ENCODE measurements at places on chromosomes 6 and 20.

GRCh38 chr6:160028487-160029275 lies 59.8 kb downstream of the IGF2R start:
- no peak for DNase-seq

DNA sequence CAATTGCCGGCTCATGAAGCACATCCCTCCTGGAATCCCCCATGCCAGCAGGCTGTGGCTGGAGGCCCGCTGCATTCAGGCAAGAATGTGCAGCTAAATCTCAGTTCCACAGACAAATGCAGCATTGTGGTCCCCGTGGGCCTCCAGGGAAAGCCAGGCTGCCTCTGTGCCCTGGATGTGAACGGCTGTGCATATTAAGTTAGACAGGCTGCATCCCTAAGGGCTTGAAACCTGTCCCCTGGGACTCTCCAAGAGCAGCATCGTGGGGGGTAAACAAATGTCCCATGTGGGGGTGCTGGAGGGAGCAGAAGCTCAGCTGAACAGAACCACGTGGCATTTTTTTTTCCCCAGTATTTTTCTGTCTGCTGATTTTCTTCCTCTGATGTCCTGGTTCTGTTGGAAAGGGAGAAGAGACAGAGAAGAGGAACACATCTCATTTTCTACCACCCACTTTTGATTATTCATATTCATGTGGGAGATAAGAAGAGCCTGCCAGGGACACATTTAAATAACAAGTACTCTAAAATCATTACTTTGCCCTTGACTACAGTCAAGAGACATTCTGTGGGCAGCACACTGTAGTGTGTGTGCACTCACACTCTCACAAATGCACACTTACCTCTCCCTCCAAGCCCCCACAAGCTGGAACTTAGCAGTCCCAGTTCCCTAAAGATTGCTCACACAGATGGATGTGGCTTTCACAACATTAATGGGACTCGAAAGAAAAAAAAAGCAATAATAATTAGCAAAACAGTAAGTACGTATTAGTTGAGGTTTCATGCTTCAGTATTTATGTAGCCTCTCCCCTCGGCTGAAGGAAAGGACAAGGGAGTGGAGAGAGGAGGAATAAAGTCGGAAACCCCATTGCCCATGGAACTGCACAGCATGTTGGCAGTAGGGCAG lies 16.9 kb downstream of the GFOD1 start:
- no peak for DNase-seq

DNA sequence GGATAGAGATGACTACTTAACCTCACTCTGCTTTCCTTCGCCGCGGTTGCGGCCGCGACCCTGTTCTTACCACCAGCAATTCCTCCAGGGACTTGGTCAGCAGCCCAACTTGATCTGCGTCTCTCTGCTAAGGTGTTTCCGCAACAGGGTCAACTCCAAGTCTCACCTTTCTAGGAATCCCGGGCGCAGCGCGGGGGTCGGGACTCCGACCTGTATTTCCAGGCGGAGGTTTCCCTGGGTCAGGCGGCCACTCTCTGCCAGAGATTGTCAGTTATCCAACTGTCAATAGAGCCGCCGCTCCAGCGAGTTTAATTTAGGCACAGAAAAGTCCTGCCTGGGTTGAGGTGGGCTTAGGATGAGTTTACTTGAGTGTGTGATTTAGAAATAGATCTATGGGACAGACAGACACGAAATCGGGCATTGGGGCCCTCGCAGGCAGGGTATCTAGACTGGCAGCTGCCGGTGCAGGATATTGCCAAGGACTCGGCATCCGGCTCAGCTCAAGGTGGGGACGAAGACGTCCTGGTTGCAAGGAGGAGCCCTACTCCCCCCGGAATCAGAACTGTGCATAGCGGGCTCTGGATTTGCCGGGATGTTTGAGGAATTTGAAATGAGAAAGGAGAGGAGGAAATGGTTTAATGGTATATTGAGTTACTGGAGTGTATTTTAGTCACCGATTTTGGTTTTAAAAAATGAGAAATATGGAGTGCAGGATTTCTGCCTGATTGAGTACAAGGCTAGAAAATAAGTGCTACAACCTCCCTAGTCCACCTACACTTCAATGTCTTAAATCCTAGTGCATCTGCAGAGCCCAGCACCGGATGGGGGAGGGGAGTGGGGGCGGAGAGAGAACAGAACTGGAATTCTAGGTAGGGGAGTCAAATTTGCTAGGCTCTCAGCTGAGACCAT lies 23.7 kb downstream of the POM121L2 start:
- DNase-seq: no peak

DNA sequence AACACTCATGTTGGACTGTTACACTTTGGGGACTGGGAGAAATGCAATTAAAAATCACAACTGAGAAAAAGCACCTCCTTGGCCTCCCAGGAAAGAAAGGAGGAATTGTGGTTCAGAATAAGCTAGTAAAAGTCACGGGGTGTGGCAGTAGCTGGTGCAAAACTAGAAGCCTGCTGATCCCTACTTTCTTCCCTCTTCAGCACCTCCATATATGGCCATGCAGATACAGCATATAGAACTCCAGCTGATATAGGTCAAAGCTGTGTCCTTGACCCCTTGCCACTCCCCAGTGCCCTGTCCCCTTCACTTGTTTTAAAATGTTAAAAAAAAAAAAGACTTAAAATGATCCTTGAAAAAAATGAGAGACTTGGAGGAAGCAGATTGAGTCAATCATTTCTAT lies 5.5 kb upstream of the FLRT3 start:
- no peak for DNase-seq

DNA sequence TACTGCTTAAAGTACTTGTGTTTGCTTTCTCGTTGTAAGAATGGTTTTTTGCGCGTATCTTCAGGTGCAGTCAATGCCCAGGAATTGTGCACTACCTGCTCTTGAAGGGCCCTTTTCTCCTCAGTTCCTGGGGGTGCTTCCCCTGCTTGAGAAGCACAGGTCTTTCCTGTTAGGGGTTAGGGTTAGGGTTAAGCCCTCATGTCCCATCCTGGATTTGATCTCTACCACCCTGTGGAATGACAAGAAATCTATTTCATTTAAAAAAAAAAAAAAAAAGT lies 39.6 kb upstream of the TBXT start:
- DNase-seq: no peak

DNA sequence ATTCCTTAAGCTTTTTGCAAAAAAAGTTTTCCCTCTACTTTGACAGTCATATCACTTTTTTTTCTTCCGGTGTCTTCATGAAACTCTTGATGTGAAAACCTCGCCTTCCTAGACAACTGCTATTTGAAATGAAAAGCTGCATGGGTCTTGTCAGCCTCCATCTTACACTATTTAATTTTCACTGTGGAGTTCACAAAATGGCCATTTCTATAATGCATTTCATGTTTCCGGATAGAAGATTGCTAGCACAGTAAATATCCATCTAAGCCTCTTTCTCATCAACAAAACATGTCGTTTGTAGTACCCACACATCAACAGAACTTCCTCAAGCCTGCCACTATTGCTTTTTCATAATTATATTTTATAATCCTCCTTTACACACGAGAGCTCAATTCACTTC lies 204.9 kb upstream of the ID4 start:
- no peak for DNase-seq

DNA sequence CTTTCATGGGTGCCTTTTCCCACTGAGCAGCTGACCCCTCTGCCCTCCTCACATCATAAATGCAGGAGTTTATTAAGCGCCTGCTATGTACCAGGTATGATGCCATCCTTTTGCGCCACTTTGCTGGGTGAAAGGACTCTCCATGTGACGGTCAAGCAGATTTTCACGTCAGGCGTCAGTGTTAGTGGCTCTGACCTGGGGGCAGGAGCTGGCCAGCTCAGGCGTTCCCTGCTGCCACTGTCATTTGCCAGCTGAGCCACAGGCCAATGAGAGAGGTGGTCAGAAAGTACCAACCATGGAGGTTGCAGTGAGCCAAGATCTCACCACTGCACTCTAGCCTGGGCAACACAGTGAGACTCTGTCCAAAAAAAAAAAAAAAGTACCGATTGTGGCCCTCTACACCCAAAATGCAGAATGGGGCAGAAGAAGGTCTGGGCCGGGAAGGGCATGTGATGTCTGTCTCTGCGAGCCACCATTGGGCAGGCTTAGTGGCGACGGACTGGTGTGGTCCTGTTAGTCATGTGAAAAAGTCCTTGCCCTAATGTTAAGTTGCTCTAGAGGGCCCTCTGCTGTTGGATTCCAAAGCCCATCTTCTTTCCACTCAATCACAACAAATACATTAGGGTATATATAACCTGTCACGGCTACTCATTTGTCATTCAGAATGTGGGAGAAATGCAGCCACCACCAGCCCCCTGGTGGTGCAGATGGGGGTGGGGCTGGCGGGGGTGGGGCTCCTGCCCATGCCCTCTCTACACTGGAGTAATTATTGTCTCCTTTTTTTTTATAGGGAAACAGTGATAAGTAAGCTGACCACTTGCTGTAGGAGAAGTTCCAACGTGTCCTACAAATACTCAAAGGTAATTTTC lies 18.4 kb upstream of the SLC22A1 start:
- no peak for DNase-seq

DNA sequence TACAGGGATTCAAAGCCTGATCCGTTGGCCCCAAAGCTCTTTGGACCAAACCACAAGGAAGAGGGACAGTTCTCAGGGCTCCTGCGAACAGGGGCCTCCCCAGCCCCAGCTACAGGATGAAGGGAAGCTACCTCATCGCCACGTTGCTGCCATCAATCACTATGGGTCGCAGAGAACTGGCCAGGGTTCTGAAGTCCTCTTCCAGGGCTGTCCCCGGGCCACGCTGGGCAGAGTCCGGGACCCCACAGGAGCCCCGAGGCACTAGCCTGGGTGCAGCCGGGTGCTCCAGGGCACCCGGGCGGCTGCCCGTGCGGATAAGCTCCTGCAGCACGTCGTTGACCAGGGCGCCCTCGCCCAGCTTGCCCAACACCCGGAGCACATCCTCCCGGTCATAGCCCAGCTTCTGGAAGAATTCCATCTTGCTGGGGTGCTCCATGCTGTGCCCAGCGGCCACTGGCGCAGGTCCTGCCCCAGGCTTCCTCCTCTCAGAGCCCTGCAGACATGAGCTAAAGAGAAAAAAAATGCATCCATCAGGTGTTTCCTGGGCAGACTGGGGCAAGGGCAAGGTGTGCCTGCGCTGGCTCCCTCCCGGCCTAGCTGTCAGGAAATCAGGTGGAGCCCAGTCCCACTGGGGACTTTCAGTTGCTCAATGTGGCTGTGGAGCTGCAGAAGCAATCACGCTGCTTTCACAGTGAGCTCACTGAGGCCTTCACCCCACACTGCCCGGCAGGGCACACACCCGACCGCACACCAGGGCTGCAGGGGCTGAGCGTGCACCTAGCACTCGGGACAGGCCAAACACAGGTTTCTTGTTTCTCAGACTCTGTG lies 10.5 kb downstream of the ZC3H12D start:
- peak; percentile 22 for DNase-seq

DNA sequence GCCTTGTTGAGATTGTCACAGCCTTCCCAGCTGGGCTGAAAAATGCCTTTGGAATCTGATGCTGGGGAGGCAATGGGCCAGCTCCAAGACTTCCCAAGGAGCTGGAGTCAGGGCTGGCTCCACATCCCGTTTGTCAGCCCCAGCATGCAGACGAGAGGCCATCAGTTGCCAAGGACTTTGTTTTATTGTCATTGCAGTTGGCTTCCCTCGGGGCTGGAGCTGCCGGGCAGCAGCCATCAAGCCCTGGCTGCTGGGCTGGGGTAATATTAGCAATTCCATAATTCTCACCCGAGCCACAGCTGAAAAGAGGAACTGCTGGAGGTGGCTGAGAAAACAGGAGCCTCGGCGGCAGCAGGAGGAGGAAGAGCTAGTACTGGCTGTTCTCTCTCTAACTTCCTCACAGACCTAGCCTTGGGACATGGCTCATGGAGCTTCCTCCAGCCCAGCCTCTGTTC lies 182.5 kb downstream of the CDC5L start:
- no peak for DNase-seq

DNA sequence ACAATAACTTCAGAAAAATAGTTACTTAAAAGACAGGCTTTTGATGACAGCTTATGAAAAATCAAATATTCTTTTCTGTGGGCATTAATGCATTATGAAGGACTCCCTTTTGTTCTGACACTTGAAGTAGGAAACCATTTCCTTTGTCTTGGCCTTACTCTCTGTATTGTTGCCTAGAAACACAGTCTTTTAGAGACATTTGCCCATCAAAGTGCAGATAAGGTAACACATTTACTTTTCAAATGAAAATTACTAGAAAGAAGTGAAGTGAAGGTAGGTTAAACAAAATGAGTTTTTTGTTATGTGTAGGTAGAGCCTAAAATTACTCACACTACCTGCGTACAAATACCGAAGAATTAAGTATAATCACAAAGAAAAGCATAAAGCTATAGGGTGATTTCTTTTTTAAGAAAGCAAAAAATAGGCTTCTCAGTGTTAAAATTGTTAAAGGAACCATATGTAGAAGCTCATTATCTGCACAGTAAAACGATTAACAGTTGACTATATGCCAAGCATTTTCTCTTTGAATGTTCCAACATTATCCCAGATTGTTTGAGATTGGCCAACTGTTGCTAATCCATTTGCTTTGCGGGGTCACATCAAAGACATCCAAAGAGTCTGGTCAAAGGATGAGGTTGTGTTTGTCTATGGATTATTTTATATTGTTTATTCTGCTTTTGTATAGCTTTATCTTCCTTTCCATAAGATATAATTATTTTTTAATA lies 542.0 kb upstream of the RNF217 start:
- DNase-seq: no peak

DNA sequence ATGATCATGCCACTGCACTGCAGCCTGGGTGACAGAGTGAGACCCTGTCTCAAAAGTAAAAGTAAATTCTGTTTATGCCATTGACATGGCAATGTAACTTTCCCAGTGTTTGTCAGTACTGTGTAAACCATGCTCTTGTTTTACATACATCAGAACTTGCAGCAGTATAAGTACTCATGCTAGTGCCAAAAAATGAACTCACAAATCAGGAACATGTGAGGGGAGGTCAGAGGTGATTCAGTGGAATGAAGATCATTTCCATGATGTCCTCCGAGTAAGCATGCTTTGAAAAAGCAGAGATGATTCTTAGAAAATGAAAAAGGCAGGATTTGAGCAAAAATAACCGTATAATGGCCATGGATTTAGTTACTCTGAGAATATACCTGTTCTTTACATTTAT lies 81.9 kb downstream of the ANKS1A start:
- DNase-seq: no peak
